ENCODE measurements at places on chromosomes 5 and 9.

GRCh38 chr9:76336027-76336426, 58.2 kb downstream of the RFK start:
- DNase-seq, result no peak

DNA sequence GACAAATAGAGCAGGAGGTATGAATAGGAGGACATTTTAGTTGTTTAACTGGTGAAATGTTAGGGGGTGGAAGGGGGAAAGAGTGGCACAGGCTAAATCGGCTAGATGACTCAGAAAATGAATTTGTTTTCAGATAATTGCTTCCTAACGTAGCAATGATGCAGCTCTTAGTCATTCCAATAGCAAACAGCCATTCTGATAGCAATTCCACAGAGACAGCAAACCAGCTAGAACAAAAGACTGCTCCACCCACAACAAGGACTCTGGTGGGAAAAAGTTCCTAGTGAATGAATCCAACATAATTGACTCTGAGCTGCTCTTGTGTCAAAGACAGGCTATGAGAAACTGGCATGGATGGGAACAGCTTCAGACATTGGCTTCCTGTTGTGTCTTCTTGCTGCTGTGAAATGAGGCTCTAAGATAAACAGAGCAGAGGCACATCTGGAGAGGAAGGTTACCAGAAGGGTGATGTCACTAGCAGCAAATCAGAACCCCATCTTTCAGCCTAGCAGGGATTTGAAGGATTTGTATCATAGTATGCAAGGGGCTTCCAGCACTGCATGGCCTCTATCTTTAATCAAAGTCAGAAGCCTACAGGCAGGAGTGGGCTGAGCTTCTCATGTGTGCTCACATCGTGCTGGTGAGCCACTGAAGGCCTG, 28.1 kb upstream of the F2RL1 start:
- DNase-seq, result no peak

DNA sequence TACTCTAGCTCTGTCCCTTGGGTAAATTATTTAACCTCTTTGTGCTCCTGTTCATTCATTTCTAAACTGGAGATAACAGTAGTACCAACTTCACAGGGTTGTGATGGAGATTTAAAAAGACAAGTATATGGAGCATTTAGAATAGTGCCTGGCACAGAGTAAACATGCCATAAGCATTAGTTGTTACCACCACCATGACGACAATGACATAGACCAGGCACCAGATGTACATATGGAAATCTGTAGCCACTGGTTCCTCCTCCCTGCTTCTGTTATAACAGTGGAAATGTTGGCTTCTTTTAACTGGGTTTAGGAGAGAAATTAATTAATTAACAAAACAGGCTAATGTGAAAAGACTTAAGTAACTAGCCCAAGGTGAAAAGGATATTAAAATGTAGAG, 217.5 kb downstream of the DENND1A start:
- DNase-seq, result no peak

DNA sequence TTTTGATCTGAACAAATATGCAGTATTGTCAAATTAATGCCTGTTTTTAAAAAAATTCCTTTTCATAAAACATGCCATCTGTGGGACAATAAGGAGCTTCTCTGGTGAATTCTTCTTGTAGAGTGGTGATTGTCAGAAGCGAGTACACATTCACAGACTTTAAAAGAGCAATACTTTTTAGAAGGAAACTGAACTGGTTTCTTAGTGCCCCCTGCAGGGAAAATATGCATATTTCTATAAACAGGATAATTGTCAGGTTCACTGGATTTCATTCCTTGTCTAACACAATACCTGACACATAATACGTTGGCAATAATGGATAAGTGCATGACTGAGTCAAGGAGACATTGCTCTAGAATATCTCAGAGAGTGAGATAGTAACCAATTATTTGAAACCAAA, 133.7 kb downstream of the KIF4B start:
- no peak for DNase-seq

GRCh38 chr9:93451849-93452709, 594 bp downstream of the FAM120A start:
- DNase-seq, result peak; percentile 18

DNA sequence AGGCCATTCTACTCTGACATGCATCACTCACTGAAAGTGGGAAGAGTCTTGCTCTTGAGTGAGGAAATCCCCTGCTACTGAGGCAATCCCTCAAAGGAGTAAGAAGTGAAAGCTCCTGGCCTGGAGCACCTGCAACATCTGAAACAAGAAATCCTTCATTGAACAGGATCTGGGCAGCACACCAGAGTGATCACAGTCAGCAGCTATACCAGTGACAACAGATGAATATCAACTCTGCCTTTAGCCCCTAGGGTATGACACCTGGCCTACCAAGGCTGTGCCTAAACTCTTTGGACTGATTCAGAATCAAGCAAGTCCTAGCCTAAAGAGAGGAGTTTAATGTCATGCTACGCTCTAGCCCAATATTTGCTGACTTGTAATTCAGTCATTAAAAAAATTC, 156.2 kb upstream of the CCDC152 start:
- no peak for DNase-seq

DNA sequence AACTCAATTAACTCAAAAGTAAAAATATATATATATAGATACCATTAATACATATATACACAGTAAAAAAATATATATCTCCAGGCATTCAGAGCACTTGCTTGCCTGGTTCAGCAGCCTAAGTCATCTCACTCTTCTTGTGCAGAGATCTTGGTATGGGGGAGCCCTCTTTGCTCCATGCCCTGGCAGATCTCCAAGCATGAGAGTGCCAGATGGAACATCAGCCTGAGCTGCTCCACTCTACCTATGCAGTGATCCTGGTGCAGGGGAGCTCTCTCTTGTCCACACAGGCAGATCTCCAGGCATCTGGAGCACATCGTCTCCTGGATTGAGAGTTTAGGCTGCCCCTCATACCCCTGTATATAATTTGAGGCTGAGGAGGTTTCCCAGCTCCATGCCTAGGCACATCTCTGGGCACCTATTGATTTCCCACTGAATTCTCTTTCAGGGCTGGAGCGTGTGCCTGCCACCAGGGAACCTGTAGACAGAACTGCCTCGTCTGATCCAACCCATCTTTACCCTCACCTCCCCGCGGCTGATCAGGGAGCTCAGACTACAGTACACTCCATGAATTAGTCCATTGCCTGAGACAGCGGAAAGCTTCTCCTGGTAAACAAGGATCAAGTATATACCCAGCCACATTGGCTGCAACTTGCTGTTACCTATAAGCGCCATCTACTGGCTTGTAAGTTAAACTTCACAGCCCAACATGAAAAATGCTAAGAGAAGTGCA, 342.4 kb upstream of the GRIA1 start:
- no peak for DNase-seq

GRCh38 chr9:85715587-85715986, 26.2 kb downstream of the AGTPBP1 start:
- no peak for DNase-seq

- DNase-seq, result peak; percentile 59
Measured at GRCh38 chr9:129737479-129738274, 15.2 kb downstream of the PTGES start.

- DNase-seq, result no peak
Measured at GRCh38 chr5:76942581-76942980, 10.3 kb upstream of the CRHBP start.

- DNase-seq, result no peak
Measured at GRCh38 chr5:4570047-4570995, 569.8 kb upstream of the ADAMTS16 start.

GRCh38 chr9:82997476-82998140, 65.3 kb downstream of the RASEF start:
- DNase-seq, result no peak

DNA sequence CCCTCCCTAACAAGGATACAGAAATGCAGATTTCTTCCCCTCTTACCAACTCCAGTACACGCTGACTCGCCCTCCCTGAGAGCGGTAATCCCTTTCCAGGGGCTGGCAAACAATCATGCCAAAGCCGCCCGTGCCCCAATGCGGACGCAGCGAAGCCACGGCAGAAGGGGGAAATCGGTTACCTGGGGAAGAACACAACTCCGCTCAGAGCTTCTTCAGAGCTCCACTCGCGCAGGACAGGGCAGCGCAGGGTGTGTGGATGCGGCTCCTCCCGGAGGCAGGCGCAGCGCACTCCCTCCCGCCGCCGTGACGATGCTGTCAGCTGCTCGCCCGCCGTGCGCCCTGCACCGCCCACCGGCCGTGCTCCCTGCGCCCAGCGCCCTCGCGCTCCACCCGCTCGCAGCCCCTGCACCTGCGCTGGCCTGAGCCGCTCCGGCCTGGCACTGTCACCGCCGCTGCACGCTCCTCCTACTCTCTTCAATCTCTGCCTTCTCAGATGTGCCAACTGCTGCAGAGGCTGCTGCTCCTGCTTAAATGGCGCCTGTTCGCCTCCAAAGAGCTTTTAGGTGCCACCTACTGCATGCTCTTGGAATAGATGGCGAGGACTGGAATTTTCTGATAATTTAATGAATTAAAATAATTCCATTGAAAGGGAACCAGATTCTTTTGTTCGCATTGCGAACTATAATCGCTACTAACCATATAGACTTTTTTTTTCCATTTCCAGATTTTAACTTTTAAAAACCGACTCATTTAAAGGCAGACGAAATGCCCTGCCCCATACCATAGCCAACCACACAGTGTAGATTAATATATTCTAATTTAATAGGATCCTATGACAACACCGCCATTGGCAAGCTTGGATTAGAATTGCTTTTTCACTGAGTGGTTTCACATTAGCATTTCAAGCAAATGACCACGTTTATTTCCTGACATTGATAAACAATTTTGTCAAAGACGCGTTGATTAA, at the start of gene DIRAS2:
TSS of gene DIRAS2 (minus strand) at position 255 of the 970 bp plus-strand sequence. CDS start 28,997 bp downstream, outside the sequence.
- no peak for DNase-seq

GRCh38 chr5:139689631-139690063, 41.5 kb downstream of the CXXC5 start:
- no peak for DNase-seq

DNA sequence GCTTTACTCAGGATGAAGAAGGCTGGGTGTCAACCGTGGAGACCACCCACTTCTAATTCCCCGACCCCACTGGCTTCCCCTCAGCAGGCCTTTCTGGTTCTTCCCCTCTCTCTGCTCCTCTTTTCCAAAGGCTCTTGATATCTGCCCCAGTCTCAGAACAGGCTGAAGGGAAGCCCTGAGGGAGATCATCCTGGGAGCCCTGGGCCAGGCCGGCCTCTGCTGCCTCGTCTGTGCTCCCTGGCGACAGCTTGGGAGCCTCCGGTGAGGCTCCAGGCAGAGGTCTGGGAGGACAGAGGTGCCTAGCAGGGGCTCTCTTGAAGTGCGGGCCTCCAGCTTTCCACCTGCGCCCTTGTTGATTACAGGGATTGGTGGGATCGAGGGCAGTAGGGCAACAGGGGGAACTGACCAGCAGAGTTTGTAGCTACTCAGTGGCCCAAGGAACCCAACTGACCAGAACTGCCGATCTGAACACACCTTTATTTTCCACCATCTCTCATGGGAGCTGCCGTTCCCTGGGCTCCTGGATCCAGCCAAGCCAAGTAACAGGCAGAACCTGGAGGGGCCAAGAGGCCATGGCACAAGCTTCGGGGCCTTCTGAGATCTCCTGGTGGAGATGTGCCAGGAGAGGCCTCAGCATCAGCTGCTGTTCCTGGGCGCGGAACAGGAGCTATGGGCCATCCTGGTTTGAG, 198.5 kb downstream of the CACNA1B start:
- DNase-seq, result no peak

GRCh38 chr9:114416290-114416689, 28.5 kb upstream of the AKNA start:
- DNase-seq, result no peak

- DNase-seq, result no peak
Measured at GRCh38 chr5:71872311-71872864, 153.3 kb downstream of the CARTPT start.

DNA sequence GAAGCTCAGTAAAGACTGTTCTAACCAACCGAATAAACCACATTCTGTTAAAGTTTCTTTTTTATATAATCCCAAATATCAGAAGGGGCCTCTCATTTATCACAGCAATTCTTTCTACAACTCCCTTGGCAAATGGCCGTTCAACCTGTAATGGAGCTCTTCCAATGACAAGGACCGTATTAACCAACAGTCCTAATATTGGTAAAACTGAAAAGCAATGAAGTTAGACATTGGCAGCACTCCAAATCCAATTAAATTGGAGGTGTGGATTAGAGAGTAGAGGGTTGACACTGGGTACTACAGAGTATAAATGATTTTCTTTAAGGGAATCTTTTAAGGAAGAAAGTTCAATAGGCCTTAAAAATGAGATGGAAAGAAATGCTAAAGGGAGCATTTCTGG, 842 bp downstream of the TMED7 start:
- DNase-seq, result no peak

DNA sequence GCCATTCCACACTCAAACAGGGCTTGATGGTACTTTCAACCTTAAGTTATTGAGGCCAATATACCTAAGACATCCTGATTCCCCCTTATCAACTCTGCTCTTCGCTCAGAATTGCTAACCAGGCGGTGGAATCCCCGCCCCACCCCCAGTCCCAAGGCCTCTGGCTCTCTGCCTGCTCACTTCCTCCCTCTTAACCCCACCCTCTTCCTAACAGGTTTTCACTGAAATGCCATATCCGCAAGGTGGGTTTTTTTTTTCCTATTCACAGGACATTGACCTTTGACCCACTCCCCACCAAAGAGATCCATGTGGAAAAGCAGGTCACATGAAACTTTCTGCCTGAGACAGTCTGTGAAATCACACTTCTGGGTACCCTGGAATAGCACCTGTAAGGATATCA, 66.6 kb upstream of the IFNK start:
- DNase-seq, result no peak

DNA sequence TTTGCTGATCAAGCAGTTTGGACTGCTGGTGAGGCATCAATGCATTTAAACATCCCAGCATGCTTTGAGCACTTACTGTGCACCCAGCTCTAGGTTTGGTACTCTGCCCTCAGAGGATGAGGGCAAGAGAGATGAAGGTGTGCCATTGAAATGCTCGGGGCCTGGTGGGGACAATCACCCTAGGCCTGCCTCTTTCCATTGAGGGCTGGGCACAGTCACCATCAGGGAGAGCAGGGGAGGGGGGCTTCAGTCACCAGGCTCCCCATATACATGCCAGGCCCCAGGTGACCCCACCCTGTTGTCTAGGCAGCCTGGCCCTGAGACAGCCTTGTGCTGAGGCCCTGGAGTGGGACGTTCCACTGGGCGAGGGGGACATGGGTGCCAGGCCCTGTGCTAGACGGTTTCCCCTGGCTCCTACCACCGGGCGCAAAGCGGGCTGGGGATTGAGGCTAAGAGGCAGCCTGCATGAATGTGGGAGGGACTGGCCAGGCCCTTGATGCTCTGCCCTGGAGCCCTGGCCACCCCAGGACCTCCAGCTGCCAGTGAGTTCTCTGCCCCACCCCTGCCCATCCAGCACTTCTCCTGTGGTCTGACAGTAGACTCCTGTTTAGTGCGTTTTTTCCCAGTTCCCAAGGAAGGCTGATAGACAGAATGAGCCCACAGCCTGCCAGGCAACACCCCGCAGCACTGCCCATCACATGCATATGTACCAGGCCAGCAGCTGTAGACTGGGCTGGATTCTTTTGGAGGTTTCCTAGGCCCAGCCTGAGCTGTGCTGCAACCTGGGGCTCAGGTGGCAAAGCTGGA, 18.9 kb downstream of the TCF7 start:
- no peak for DNase-seq

Data from stimulated activated CD8-positive, alpha-beta memory T cell treated with anti-CD3 and anti-CD28 coated beads, Interleukin-15, amount 100 ng/mL, for 4 hours (primary cell).